T-helper 17 cell (primary cell): ENCODE measurements at places on chromosomes 4 and X.

GRCh38 chr4:70629469-70630090 lies 1.0 kb downstream of the ENAM start:
- peaks cover 20% of the 10 kb centered on the region for H3K27me3 ChIP-seq
- H3K36me3 ChIP-seq, result peaks cover 3% of the 10 kb centered on the region
- H3K27ac ChIP-seq, result no peak overlapping the region
- H3K4me1 ChIP-seq, result peaks cover 2% of the 10 kb centered on the region
- DNase-seq, result no peak

- H3K27ac ChIP-seq, result no peak overlapping the region
- H3K36me3 ChIP-seq, result no peaks in the 10 kb centered on the region
- H3K4me3 ChIP-seq, result no peak overlapping the region
Measured at GRCh38 chr4:170214731-170215130, 125.0 kb upstream of the AADAT start.

DNA sequence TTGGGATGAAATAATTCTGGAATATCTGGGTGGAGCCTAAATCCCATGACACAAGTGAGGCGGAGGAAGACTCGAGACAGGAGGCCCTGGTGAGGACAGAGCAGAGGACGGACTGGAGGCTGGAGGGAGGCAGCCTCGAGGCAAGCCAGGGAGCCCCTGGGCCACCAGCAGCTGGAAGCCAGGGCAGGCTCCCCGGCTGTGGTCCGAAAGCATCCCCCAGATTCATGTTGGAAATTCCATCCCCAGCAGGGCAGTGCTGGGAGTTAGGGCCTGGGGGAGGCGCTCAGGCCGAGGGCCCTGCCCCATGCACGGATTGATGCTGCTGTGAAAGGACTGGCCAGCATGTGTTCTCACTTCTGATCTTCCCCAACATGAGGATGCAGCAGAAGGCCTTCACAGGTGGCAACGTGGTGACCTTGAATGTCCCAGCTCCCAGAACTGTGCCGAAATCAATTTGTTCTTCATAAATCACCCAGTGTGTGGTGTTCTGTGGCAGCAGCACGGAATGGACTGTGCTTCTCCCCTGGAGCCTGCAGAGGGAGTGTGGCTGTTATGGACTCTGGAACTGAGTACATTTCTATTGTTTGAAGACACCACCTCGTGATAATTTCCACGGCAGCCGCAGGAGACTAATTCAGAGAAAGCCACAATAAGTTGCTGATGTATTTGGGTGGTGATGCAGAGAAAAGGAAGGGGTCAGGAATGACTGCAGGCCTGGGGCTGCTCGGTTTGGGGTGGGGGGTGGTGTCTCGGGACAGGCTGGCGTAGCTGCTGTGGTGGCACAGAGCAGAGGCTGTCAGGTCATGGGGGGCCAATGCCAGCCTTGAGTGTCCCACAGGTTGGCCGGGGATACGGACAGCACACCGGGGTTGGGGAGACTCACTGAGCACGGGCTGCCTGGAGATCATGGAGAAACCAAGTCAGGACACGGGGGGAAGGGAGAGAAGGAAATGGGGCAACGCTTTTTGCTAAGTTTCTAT lies 56.9 kb downstream of the PCGF3 start:
- DNase-seq, result no peak
- H3K36me3 ChIP-seq, result peaks cover 4% of the 10 kb centered on the region
- H3K4me3 ChIP-seq, result peak overlapping the region; percentile 41

DNA sequence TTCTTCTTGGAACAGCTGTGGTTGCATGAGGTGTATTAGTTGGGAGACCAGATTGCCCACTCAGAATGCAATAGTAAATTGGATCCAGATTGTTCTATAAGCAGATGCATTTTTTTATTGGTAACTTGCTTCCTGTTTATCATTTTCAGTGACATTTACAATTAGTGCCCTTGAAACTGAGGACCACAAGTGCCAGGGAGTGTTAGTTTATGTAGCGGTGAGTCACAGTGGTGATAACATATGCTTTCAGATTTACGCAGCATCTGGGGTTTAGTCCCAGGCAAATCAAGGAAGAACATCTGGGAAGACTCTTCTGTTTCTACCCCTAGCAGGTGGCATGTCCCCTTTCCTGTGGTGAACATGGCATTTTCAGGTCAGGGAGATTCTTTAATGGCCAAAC lies 24.1 kb downstream of the FRMPD4 start:
- no peaks in the 10 kb centered on the region for H3K4me1 ChIP-seq
- H3K27ac ChIP-seq, result no peak overlapping the region
- no peaks in the 10 kb centered on the region for H3K36me3 ChIP-seq
- DNase-seq, result no peak
- H3K4me3 ChIP-seq, result no peak overlapping the region

- DNase-seq, result no peak
- no peaks in the 10 kb centered on the region for H3K36me3 ChIP-seq
- peak within 1 kb of the TSS; percentile 90 for H3K27ac ChIP-seq
- H3K4me1 ChIP-seq, result peaks cover 6% of the 10 kb centered on the region
- no peaks in the 10 kb centered on the region for H3K27me3 ChIP-seq
Measured at GRCh38 chrX:55489314-55490009, at the start of gene USP51. Gene USP51, minus strand, starts transcription at chrX:55489848. Its CDS starts 909 bp downstream, at chrX:55488939.
